ENCODE measurements at places on chromosomes 1 and 21. TPM values are rescaled to one million over a fixed set of nuclear protein-coding genes. Genes with fewer than 3 reads are reported as not detected.

DNA sequence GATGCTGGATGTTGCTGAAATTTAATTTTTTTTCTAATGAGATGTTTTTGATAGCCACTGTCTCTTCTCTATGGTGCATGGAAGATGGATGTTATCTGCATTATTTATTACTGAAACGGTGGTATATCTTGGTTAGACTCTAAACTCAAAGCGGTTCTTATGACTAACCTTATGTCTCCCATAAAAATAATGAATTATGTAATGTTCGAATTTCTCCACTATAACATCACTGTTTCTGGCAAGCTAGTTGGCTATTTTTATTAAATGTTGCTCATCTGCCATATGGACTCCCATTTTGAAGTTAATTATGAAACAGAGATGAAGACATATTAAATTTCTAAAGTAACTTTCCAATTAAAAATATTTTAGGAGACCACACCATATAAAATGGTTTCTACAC, 808.6 kb upstream of the ADGRL4 start:
- DNase-seq = no peak

GRCh38 chr21:28592205-28592865, 400.3 kb downstream of the LTN1 start:
- DNase-seq = no peak

The MAGI3 gene
- total RNA-seq = 4.7 TPM

The CDK18 gene
- total RNA-seq = 172 TPM

DNA sequence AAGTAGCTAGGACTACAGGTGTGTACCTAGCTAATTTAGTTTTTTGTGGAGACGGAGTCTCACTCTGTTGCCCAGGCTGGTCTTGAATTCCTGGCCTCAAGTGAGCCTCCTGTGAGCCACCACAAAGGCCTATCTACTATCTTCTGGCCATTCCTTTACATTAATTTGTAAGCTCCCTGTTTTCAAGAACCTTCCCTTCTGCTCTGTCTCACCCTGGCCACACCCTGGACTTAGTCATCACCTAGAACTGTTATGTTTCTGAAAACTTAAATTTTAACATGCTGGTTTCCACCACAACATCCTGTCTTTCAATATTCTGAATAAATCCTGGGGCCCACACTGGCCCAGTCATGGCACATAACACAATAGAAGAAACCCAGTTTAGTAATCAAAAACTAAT, 4.9 kb upstream of the B4GALT3 start:
- DNase-seq = no peak

The CADM3 gene
- total RNA-seq = 5.3 TPM

The AADACL4 gene
- total RNA-seq = not detected

DNA sequence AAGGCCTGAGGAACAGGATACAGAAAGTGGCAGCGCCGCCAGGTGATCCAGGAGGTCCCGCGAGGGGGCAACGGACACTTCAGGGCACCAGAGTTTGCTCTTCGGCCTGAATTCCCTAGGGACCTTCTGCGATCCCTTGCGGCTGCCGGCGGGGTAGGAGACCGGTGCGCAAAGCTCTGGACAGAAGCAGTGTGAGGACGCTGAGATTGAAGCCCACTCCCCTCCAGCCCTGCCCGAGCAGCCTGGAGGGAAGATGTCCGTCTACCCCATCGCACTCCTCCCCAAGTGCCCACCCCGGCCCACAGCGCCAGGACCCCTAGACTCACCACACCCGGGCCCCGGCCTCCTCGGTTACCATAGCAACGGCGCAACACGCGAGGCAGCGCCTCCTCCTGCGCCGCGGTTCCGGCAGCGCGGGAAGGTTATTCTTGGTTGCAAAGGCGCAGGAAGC, at the start of gene ANKRD45:
TSS of gene ANKRD45 (minus strand) at position 361 of the 451 bp plus-strand sequence. CDS start 10,433 bp downstream, outside the sequence.
- peak; percentile 57 for DNase-seq

The SLFNL1 gene
- 0.22 TPM for total RNA-seq

The TATDN3 gene
- 22.0 TPM for total RNA-seq

DNA sequence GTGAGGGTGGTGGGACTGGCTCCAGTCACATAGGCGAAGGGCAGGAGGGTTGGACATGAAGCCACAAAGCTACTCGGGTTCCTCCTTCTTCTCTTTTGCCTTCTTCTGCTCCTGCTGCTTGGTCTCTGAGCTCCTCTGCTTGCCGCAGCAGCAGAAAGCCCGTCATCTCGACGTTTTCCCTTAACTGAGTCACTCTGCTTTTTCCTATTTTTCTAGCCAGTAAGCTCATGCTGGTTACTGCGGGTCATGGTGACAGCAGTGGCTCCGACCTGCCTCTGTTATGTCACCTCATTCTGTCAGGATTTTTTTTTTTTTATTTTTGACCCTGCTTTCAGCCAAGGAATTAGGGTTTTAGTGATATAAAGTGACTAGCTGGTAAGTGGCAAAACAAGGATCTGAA, 2.6 kb upstream of the FMOD start:
- no peak for DNase-seq

DNA sequence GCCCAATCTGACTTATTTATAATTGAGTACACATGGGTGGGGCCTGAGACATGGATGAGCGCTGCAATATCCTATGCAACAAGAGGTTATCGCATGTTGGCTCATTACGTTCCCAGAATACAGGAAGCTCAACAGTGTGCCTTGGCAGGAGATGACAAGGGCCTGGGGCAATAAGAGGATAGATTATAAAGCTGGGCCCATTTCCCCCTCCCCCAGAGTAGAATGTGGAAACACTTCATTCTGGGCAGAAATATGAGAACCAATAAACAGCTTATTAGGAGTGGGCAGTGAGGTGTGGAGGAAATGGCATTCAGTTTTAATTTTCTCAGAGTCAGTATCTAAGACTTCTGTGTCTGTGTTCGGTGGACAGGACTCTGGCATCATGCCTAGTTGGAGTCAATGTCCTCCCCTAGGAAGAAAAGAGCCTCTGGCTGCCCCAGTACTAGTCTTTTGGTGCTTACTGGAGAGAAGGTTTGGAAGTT, 92.8 kb downstream of the PIK3R3 start:
- DNase-seq = no peak

The TFF3 gene
- 1.00 TPM for total RNA-seq

- no peak for DNase-seq
Measured at GRCh38 chr1:5707566-5708345, 284.5 kb downstream of the NPHP4 start.

DNA sequence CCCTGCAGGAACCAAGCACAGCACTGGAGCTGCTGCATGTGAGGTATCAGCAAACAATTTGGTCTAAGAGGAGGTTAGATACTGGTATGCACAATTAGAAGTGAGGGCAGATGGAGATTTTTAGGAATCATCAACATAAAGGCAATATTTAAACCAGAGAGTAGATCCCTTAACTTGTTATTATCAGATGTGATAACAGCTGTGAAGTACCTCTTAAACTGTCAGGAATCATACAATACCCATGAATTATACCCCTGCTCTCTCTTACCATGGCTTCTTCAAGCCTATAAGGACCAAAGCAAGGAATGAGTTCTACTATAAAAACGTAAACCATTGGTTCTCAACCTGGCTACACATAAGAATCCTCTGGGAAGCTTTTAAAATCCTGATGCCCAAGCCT, 3.9 kb downstream of the BCAR3 start:
- DNase-seq = no peak

The MYOM3 gene
- total RNA-seq = 396 TPM

GRCh38 chr1:1883092-1883873, 7.6 kb downstream of the GNB1 start:
- DNase-seq = no peak

The KISS1 gene
- total RNA-seq = not detected

DNA sequence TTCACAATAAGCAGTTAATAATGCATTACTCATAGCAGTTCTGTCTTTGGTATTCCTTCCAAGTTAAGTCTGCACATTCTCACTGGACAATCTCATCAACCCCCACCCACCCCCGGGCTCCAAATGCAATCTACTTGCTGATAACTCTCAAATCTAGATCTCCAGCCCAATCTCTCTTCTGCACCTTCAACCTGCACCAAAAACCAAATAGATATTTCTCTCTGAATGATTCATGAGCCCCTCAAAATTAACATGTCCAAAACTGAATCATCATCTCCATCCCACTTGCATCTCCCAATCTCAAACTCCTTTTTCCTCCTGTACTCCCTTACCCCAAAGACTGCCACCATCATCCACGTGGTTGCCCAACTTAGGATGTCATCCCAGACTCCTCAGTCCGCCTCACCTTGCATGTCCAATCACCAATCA, 2.7 kb downstream of the DOCK7 start:
- no peak for DNase-seq

DNA sequence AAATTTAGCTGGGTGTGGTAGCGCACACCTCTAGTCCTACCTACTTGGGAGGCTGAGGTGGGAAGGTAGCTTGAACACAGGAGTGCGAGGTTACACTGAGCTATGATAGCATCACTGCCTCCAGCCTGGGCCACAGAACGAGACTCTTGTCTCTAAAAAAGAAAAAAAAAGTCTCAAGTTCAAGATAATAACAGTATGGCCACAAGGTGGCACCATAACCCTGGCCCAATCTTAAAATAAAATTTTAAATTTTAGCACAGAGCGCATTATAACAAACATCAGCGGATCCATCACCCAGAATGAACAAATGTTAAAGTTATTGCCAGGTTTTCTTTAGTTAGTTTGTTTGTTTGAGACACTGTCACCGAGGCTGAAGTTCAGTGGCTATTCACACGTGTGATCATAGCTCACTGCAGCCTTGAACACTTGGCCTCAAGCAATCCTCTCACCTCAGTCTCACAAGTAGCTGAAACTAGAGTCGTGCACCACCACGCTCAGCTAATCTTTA, 2.9 kb upstream of the HTR6 start:
- no peak for DNase-seq

Data from Right ventricle myocardium superior (tissue), 1 donor.